Osteoblast (primary cell): ENCODE measurements at places on chromosomes 2 and 18.

GRCh38 chr18:76859474-76860339 is 37.4 kb downstream of the ZNF236 start:
- DNase-seq = no peak

GRCh38 chr18:74975001-74975400 is 233.9 kb downstream of the PTGR3 start:
- no peak for DNase-seq

- DNase-seq = peak; percentile 87
Observed at GRCh38 chr2:23691565-23691964, 235.4 kb downstream of the ATAD2B start.

DNA sequence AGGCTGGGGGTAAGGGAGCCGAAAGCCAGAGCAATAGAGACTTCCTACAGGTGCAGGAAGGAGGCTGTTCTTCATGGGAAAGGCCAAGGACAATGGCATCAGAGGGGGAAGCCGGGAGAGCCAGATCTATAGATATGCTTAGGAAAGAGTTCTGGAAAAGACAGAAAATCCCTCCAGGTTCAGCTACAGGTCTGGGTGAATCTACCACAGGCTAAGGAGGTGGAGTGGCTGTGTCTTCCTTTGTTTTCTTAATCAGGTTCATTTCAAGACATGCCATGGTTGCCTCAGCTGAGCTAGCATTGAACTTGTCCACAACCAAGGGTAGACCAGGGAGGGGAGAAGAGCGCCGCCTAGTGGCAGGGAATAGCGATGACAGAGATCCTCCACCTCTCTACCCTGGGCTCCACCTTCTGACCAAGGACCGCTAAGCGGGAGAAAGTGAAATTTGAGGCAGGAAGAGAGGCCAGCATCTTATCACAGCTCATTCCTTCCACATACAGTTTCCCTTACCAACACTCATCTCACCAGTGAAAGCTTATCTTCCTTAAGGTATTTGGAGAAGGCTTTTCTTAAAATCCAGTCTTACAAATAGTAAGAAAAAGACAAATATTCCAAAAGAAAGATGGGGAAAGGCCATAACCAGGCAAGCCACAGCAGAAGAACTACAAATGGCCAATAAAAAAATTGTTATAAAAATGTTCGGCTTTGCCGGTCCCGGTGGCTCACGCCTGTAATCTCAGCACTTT is 74.2 kb downstream of the VIT start:
- peak; percentile 87 for DNase-seq

GRCh38 chr2:126796931-126797621 is 101.6 kb upstream of the TEX51 start:
- DNase-seq = no peak

DNA sequence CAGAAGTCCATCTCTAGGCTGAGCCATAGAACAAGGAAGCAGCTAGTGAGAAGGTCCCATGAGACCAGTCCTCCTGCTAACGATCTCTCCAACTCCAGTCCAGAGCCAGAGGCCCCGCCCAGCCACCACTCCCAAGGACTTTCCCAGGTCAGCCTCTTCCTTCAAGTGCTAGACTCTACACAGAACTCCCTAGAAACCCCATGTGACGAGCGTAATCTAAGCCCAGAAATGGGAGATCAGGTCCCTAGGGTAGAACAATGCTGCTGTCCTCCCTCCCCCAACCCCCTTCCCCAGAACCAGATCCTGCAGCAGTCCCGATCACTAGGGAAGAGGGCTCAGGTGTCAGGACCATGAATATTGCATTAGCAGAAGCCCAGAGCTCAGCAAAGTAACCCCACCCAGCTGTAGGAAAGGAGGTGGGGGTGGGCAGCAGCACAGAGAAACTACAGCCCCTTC is 6.9 kb downstream of the DCTN1 start:
- DNase-seq = peak; percentile 90

GRCh38 chr2:21163213-21163612 is 39.4 kb downstream of the TDRD15 start:
- DNase-seq = no peak

DNA sequence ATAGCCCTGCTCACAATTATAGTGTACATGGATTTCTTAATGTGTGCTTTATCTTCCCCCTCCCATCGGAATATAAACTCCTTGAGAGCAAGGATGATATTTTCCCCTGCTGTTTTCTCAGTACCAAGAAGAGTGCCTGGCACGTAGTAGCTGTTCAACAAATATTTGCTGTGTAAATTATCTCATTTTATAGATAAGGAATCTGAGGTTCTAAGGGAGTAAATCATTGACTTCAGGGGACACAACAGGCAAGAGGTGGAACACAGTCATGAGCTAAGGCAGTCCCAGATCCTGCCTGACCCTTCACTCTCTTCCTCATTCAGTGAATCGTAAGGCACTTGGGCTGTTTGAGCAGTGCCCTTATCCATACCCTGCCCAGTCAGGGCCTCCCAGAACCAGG is 187.3 kb upstream of the TNP1 start:
- no peak for DNase-seq

- DNase-seq = no peak
Observed at GRCh38 chr2:234536178-234536965, 39.5 kb upstream of the ARL4C start.

GRCh38 chr2:24262421-24262970 is 87.6 kb downstream of the FAM228A start:
- peak; percentile 66 for DNase-seq

DNA sequence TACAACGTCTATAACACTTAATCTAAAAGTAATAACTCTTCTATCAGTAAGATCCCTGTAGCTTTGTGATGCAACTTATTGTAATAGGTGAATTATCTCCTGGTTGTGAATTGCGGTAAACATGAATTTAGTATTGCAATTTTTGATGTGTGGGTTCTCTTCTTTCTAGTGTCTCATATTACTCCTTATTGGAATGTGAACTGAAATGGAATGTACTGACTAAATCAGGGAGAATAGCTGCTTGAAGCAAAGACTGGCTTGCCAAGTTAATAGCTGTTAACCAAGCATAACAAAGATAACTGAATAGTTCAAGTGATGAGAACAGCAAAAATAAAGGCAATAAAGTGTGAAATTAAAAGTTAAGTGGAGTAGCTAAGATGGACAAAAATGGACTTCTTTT is 60.5 kb upstream of the TFPI start:
- DNase-seq = no peak
